NCI-H2081 treated with DMSO at 0.1 percent for 48 hours (cell line): ENCODE measurements at places on chromosomes 7 and 10.

DNA sequence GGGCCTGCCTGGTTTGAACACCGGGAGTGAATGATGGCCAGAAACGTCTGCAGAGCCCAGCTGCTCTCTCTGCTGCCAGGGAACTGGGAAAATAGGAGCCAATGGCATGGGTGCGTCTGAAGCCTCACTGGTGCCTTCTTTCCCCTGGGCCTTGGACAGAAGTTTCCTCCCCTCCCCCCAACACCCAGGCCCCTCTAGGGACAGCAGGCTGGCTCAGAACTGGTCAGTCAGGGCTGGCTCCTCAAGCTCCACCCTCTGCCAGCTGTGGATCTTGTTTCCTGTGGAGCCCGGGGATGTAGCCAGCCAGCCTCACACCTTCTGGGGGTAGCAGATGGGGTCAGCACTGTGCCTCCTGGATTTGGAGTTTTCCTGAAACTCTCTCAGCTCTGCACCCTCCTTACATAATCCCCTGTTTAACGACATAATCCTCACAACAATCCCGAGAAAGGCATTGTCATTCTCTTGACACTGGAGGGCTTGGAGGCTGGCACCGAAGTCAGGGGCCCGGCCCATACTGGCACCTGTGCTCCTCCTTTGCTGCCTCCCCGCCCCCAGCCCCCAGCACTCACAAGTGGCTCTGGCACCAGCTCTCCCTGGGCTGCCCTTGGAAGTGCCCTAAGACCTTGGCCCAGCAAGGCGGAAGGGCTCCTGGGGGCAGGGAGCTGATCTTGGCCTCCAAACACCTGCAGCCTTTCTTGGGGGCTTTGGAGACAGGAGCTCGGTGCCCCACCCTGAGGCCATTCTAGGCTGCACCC, 5.7 kb downstream of the LDB3 start:
- no peak for DNase-seq

- no peak for DNase-seq
Measured at GRCh38 chr10:7038416-7038815, 372.4 kb downstream of the SFMBT2 start.

- no peak for DNase-seq
Measured at GRCh38 chr10:12448729-12449391, 99.5 kb downstream of the CAMK1D start.

DNA sequence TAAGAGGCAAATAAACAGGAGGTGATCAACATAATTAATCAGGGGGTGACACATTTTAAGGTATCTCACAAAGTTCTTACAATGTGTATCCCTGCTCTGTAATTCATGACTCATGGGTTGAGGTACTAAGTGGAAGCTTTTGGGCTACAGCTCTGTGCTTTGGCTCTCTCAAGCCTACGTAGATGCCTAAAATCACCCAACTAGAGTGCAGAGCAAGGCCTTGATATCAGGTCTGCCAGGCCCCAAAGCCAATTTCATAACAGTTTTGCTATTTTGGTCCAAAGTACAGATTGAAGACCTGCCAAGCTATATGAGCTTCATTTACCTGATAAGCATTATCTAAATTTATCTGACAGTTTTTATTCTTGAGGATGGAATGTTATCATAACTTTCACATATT, 175.3 kb upstream of the BET1 start:
- DNase-seq = no peak

DNA sequence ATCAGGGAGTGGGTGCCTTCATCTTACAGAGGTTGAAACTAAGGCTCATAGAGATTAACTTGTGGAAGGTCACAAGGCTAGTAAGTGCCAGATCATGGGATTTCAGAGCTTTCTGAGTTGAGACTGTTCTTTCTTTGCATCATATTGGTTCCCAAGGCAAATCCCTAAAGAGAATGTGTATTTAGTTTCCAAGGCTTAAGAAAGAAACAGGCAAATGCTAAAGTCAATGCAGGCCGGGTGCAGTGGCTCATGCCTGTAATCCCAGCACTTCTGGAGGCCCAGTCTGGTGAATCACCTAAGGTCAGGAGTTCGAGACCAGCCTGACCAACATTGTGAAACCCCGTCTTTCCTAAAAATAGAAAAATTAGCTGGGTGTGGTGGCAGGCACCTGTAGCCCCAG, 19.8 kb downstream of the CDK1 start:
- no peak for DNase-seq

- no peak for DNase-seq
Measured at GRCh38 chr7:67475293-67475692, 478.7 kb downstream of the TYW1 start.

- DNase-seq = no peak
Measured at GRCh38 chr10:114276671-114277070, 37.6 kb downstream of the VWA2 start.

- no peak for DNase-seq
Measured at GRCh38 chr10:110978204-110978603, 58.8 kb downstream of the SHOC2 start.

GRCh38 chr7:121313220-121313792, 15.5 kb upstream of the WNT16 start:
- DNase-seq = no peak

GRCh38 chr7:56007891-56008290, 43.4 kb downstream of the PSPH start:
- DNase-seq = no peak

- no peak for DNase-seq
Measured at GRCh38 chr10:69994262-69994661, 58.4 kb upstream of the MACROH2A2 start.

GRCh38 chr10:19014498-19014897, 34.1 kb upstream of the MALRD1 start:
- DNase-seq = no peak

DNA sequence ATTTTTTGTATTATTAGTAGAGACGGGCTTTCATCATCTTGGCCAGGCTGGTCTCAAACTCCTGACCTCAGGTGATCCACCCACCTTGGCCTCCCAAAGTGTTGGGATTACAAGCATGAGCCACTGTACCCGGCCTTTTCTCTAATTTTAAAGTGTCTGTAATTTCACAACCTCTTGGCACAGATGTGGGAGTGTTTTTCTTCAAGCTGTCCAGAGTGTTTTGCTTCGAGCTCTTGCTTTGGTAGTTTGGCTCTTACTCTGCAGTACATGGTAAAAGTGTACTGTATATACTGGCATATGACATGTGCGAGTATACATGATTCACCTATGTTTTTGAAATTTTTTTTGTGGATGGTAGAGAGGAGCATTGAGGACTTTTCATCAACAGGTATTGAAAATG, 9.8 kb downstream of the SRGN start:
- DNase-seq = no peak

DNA sequence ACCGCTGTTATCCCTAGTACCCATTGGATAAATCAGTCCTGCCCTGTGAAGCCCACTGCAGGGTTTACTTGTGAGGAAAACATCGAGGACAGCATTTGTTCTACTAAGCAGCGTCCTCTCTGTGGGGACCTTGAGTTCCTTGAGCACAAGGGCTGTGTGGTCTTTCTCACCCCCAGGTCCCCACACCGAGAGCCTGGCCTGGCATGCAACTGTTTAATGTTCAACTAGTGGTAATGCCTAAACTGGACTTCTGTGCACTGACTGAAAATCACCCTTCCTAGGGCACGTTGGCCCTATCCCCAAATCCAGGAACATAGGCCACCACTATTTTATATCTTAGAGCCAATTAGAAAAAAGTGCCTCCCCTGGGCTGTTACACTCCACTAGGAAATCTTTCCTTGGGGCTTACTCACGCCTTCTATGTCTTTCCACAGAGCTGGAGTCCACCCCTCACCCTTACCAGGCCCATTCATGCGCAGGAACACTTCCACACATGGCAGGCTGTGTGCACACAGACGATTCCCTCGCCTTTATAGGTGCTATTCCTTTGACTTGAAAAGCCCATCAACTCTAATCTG, 1.7 kb upstream of the TMEM213 start:
- no peak for DNase-seq

GRCh38 chr7:106255246-106255645, 29.5 kb downstream of the NAMPT start:
- DNase-seq = no peak

GRCh38 chr7:155710031-155710430, 65.6 kb downstream of the RBM33 start:
- DNase-seq = no peak

- no peak for DNase-seq
Measured at GRCh38 chr7:21620054-21620453, 77.2 kb downstream of the DNAH11 start.

- no peak for DNase-seq
Measured at GRCh38 chr7:33726582-33726981, 178.8 kb upstream of the BMPER start.

GRCh38 chr7:29102558-29103151, 43.7 kb downstream of the CPVL start:
- DNase-seq = no peak

- no peak for DNase-seq
Measured at GRCh38 chr7:131945957-131946544, 389.6 kb upstream of the PODXL start.

DNA sequence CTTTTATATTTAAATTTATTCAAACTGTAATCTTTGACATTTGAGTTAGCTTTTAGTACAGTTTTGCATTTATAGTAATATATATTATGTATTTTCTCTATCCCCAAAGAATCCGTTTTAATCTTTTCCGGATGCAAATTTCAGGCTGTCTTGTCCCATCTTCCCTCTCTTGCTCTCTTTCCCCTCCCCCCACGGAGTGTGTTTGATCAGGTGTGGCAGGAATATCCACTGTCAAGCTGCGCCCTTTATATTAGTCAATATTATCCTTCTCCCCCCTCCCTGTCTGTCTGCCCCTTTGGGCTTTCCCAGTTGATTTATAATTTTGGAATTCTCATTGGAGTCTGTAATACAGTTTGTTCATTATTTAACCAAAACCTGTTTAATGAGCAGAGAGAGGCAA, 19.0 kb downstream of the GBF1 start:
- DNase-seq = no peak

DNA sequence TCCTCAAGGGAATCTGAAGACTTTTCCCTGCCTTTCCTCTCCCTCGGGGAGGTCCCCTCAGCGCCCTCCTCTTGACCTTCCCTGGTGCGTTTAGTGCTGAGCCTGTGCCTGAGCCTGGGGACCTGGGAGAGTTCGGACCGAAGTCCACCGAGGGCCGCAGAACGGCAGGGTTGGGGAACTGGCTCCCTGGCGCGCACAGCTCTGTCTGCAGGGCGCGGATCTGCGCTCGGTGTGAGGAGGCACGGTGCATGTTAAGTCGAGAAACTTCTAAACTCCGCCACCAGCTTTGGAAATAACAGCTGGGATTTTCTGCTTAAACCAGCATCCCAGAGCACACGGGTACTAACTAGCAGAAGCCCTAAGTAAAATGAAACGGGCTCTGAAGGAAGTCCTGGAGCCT, 44.2 kb upstream of the SLC29A4 start:
- DNase-seq = no peak

- no peak for DNase-seq
Measured at GRCh38 chr7:94687810-94688209, 31.9 kb upstream of the SGCE start.

DNA sequence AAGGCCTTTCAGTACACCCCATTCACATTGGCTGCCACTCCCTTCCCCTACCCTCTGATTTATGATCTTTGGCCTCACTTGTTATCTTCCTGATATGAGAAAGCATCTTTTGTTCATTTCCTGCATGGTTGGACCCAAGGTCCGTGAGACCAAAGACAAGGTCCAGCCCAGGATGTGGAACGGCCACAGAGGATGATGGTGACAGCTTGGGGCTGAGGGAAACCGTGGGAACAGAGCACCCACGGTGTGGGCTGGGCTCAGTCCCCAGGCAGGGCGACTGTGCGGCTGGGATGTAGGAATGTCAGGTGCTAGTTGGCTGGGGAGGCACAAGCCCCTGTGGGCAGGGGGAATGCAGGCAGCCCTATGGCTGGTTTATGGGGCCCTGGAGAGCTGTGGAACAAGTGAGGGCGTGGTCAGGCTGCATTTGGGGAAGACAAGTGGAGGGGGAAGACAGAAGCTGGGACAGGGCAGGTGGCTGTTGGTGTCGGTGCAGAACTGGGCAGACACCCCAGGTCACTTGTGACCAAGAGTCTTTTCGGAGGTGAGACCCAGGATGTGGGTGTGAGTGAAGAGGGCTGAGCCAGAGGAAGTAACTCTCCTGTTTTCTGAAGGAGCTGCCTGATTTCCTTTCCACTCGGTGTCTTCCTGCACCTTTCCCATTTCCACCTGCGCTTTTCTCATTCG, 51.7 kb upstream of the IGFBP3 start:
- no peak for DNase-seq

- DNase-seq = no peak
Measured at GRCh38 chr10:58269782-58270290, 874 bp downstream of the CISD1 start.
